ENCODE measurements at places on chromosomes 1 and 21. TPM values are rescaled to one million over a fixed set of nuclear protein-coding genes. Genes with fewer than 3 reads are reported as not detected.

DNA sequence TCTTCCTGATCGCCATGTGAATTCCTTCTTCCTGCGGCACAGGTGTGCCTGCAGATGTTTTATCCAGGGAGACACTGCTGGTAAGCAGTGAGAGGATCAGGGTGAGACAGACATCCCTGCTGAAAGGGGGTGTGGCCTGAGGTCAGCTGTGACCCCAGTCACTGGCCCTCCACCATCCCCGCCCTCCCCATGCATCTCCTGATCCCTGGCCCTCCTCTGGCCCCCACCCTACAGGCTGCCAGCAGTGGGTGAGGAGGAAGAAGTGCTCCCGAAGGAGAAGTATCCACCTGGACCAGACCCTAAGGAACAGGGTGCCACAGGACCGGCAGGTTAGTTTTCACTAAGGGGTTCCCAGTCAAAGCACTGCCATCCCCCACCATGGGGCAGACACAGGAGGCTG is 85.3 kb downstream of the GLIS1 start:
- no peak for DNase-seq

DNA sequence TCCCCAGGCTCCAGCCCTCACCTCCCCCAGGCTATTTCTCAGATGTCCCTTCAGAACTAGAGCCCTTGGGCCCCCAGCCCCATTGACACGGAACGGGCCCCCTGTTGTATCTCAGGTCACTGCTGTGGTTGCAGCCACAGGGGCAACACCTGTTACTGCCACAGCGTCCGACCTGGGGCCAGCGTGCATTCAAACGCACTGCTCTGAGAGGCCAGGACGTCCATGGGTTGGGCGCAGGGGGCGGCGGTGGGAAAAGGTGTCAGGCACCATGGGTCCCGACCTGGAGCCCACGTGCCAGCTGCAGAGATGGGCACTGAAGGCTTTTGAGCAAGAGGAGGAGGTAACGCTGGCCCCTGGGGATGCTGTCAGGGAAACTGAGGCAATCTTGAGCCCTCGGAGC is 13.3 kb downstream of the FAAP20 start:
- DNase-seq: no peak

PODN gene
- not detected for total RNA-seq

GJA5 gene
- 2.0 TPM for total RNA-seq

DNA sequence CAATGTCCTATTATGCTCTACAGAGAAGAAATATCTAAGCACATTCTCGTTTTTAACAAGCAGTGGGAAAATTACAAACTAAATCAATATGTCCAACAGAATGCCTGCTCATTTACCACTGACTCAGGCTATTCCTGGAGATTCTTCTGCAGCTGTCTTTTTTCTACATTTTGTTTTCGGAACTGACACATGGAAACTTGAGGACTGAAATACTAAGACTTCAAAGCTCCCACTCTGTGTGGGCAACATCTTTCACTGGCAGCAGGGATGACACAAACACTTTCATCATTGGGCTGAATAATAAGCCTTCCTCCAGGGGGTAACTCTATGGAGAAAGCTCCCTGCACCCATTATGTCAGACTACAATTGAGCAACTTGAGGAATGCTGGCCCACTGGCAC is 175.5 kb upstream of the NCAM2 start:
- no peak for DNase-seq

DNA sequence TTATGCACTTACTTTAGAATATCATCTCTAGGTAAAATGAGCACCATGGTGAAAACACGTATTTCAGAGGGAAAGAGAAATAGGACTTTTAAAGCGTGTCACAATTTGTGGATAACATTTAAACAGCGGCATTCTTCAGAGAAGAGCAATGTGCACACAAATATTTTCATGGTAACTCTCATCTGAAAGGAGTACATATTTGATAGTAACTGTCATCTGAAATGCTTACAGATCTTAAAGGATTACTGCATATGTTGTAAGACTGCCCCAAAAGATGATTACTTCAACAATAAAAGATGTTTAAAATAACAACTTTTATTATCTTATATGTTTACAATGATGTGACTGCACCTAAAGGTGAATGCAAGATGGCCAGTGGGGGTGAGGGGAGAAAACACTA is 408.8 kb downstream of the PLA2G4A start:
- DNase-seq: no peak

GRCh38 chr1:153465811-153466636 is 5.6 kb upstream of the S100A7 start:
- DNase-seq: peak; percentile 65

MNDA gene
- total RNA-seq: not detected

All from PC-3 (cell line).